Dermis microvascular lymphatic vessel endothelial cell (primary cell): ENCODE measurements at places on chromosomes 7 and 10. TPM values are rescaled to one million over a fixed set of nuclear protein-coding genes. Genes with fewer than 3 reads are reported as not detected.

DNA sequence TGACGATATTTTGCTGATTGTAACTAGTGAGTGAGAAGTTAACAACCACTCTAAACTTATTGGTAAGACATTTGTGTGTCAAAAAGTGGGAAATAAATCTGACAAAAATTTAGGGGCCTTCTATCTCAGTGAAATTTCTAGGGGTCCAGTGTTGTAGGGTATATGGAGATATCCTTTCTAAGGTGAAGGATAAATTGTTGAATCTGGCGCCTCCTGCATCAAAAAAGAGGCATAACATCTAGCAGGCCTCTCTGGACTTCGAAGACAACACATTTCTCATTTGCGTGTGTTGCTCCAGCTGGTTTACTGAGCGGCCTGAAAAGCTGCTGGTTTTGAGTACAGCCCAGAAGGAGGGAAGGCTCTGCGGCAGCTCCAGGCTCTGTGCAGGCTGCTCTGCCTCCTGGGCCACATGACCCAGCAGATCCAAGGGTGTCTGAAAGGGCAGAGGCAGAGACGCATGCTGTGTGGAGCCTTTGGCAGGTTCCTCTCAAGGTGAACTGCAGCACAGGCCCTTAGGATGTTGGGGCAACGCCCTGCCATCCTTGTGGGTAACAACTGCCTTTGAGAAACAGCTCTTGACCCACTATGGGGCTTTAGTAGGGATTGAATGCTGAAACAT is 72.4 kb downstream of the LMBR1 start:
- no peak for DNase-seq

GRCh38 chr10:124367936-124368335 is 50.8 kb downstream of the OAT start:
- DNase-seq = no peak

Gene HECW1
- not detected in 2 replicates for total RNA-seq

DNA sequence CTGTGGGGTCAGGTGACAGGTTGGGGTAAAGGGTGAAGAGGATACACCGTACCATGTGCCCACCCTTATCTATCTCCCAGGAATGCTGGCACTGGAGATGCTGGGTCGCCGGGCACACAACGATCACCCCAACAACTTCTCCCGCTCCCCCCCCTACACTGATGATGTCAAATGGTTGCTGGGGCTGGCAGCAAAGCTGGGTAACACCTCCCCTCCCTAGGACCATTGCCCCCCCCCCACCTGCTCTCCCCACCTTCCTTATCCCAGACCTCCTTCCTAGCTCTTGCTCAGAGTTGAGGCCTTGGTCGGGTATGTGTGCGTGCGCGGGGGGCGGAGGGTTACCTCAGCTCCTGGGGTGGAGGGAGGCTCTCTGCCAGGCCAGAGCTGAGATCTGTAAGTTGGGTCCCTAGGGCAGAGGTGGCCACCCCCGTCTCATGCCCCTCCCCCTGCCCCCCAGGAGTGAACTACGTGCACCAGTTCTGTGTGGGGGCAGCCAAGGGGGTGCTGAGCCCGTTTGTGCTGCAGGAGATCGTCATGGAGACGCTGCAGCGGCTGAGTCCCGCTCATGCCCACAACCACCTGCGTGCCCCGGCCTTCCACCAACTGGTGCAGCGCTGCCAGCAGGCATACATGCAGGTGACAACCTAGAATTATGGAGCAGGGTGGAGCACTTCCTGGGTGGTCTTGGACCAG is 10.7 kb downstream of the NDST2 start:
- no peak for DNase-seq

GRCh38 chr10:98236862-98237261 is 31.1 kb downstream of the LOXL4 start:
- no peak for DNase-seq

Gene GSTO2
- 0.51 and 0.89 TPM in 2 replicates for total RNA-seq

- no peak for DNase-seq
These were observed 3.2 kb downstream of the MMS19 start for GRCh38 chr10:97494863-97495506.

GRCh38 chr7:44473295-44473694 is 17.2 kb downstream of the NUDCD3 start:
- DNase-seq = peak; percentile 75

DNA sequence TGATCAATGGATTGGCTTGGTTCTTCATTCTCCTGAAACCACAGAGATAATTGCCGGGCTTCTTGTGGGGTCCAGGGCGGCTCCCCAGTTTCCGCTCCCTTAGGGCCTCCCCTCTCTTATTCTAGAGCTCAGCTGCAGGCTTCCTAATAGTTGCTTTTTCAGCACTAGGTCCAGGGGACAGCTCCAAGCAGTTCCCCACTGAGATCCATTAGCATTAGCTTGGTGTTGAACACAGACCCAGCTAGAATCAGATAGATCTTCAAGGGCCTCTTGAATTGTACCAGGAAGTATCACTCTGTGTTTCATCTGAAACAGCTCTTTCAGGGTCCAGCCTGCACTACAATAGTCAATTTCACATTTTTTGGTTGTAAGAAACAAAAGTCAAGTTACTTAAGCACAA is 238.7 kb downstream of the SEC23IP start:
- DNase-seq = no peak

- no peak for DNase-seq
These were observed 13.7 kb downstream of the FKBP14 start for GRCh38 chr7:30012757-30013156.

Gene SPDYE16
- 0.13 TPM in 1 of 2 replicates, not detected in the other for total RNA-seq

DNA sequence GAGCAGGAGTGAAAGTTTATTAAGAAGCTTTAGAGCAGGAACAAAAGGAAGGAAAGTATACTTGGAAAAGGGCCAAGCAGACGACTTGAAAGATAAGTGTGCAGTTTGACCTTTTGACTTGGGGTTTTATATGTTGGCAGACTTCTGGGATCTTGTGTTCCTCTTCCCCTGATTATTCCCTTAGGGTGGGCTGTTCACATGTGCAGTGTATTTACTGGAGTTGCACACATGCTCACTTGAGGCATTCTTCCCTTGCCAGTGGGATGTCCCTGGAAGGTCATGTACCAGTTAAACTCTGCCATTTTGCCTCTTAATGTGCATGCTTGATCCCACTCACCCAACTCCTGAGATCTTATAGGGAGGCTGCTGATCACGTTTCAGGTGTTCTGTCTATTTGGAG is 23.4 kb upstream of the ARHGAP12 start:
- peak; percentile 57 for DNase-seq

Gene NRG3
- 8.2 and 19.1 TPM in 2 replicates for total RNA-seq

DNA sequence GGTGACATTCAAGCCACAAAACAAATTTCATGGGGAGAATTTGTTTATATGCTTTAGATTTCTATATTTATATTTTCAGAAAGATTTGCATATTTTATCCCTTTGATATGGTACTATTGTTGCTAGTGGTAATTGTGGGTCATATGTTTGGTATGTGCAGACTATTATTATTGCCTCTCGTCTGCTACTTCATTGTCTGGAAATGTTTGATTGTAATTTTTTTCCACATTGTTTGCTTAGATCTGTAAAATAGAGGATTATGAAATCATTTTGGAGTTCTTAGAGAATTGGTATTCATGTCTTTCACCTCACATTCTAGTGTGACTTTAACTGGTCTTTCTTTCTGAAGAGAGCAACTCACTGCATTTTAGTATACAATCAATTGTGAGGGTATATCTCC is 44.7 kb downstream of the MYO3A start:
- DNase-seq = no peak

- DNase-seq = peak; percentile 1
These were observed 58.4 kb downstream of the ZNF22 start for GRCh38 chr10:45058992-45059561.

Gene IDI2
- not detected in 2 replicates for total RNA-seq

GRCh38 chr10:93245147-93245546 is 171.5 kb downstream of the CYP26A1 start:
- no peak for DNase-seq

GRCh38 chr7:49812534-49812933 is 39.1 kb downstream of the VWC2 start:
- no peak for DNase-seq

Gene TMEM273
- 14.8 and 68.7 TPM in 2 replicates for total RNA-seq

- no peak for DNase-seq
These were observed 942.5 kb downstream of the KCNMA1 start for GRCh38 chr10:76695069-76695468.

DNA sequence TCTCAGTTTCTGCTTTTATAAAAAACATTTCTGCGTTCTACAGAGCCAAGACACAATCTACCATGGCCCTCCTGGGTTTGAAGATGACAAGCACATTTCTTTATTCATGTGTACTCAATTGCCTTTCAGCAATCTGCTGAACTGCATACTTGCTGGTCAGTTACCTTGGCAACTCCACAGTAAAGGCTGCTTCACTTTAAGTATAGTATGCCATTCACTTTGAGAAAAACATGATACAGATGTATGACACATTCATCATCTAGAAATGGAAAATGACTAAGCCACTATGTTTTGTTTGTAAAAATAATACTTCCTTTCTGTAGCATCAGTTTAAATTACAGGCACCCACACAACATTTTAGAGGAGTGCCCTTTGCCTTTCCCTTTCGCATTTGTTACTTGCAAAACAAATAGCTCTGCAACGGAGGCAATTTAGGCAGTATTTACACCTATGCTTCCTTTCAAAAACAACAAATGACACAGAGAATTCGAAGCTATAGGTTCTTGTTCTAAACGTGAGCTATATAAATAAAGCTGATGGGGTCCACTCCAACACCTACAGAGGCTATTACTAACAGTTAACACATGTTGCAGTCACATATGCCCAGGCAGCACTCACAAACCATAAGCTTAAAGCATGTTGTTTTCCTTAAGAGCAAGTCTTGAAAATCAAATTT is 23.5 kb downstream of the SGCE start:
- peak; percentile 38 for DNase-seq

- DNase-seq = peak; percentile 82
These were observed 44.7 kb downstream of the ABLIM1 start for GRCh38 chr10:114613237-114613979.

DNA sequence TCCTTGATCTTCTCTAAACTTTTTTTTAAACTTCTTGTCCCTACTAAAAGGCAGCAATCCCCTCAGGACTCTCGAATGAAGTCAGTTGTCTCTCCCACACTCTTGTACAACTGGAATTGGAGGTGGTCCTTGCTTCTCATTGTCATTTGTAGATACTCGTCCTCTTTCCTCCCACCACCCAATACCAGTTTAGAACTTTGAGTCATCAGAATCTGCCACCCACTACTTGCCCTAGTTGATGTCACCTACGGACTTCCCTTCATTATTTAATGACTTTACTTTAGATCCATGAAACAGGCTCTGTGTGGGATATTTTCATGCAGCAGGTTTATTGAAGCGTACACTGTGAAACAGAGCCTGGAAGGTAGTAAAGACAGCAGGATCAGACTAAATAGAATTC is 28.6 kb upstream of the LHFPL3 start:
- no peak for DNase-seq

Gene TYW1
- 12.5 and 12.6 TPM in 2 replicates for total RNA-seq

- no peak for DNase-seq
These were observed 17.5 kb downstream of the CTNNA3 start for GRCh38 chr10:67678335-67678974.

GRCh38 chr7:121954803-121955202 is 81.8 kb downstream of the PTPRZ1 start:
- DNase-seq = peak; percentile 19

DNA sequence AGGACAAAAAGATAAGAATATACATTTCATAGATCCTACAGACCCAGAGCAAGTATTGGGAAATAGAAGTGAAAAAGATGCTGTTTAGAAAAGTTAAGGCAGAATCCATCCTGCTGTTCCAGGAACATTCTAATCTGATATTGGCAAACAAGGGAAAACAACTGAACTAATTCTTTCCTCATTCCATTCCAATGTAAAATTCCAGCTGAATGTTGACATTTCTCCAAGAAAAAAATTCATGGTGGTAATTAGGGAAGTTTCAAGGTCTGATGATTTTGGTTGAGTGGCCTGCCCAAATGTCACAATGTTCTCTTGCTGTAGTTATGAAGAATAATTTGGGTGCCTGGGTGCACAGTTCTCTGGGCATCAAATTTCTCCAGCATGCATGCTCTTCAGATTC is 15.2 kb downstream of the PIP start:
- DNase-seq = no peak

Gene PLEKHS1
- not detected in 2 replicates for total RNA-seq

DNA sequence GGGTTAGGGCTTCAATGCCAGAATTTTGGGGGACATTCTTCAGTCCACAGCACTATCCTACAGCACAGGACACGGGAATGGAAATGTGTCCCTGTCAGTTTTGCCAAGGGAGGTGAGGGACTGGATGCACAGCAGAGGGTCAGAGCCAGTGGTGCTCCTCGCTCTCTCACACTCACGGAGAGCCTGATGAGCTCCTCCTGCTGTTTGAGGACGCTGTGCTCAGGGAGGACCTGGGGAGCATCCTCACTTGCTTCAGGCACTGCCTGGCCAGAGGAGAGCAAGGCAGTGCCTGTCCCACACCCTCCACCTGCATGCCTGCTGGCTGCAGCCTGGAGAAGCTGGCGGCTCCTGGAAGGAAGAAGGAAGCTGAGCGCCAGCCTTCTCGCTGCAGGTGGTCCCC is 58.6 kb downstream of the RAMP3 start:
- no peak for DNase-seq

GRCh38 chr7:123023126-123023525 is 27.6 kb upstream of the TAS2R16 start:
- no peak for DNase-seq

DNA sequence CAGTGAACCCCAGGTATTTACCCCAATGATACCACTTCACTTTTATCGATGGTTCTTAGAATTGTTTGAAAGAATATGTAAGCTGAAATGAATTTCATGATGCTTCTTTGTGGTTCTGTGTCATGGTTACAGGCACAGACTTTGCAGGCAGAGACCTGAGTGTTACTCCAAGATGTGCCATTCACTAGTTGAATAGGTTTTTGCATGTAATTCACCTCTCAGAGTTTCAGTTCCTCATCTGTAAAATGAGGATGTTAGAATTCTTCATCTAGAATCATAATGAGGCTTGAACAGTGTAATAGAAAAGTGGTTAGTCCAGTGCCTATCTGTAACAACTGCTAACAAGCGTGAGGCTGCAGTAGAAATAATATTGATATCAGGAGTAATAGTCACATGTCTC is 54.6 kb downstream of the VSTM2A start:
- DNase-seq = no peak

DNA sequence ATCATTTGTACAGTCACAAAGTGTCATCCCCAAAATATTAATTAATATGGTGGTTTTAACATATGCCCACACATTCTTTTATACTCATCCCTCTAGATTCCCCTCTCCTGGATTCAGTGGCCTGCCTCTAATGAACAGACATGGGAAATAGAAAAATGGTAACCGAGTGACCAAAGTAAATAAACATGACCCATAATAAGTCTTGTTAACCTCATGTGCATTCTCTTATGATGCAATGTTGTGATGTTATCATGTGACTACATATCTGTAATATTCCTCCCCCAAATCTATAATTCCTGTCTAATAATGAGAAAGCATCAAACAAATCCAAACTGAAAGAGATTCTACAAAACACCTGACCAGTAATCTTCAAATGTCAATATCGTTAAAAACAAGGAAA is 164.5 kb upstream of the PRSS1 start:
- DNase-seq = no peak

- no peak for DNase-seq
These were observed 21.8 kb upstream of the MYL7 start for GRCh38 chr7:44162785-44163395.

Gene EIF3B
- 153 and 172 TPM in 2 replicates for total RNA-seq

Gene KCND2
- 0.13 and 0.38 TPM in 2 replicates for total RNA-seq
